Esophagus mucosa (tissue), 1 donor: ENCODE measurements at places on chromosomes 5 and 9. TPM values are rescaled to one million over a fixed set of nuclear protein-coding genes. Genes with fewer than 3 reads are reported as not detected.

ACOT12 gene
- total RNA-seq, result not detected

OR1Q1 gene
- not detected for total RNA-seq

ADRB2 gene
- total RNA-seq, result 2.8 TPM

ZNF883 gene
- 1.0 TPM for total RNA-seq

NR4A3 gene
- total RNA-seq, result 0.24 TPM

GADD45G gene
- total RNA-seq, result 1.6 TPM

OR2S2 gene
- total RNA-seq, result not detected

GPR151 gene
- total RNA-seq, result not detected

DROSHA gene
- total RNA-seq, result 36.5 TPM

KLHL3 gene
- 4.4 TPM for total RNA-seq

FOXI1 gene
- total RNA-seq, result 0.16 TPM

PCDHGC4 gene
- 1.1 TPM for total RNA-seq

LRRC14B gene
- not detected for total RNA-seq

TMEM174 gene
- not detected for total RNA-seq

BTNL8 gene
- not detected for total RNA-seq

PRPF4 gene
- 15.6 TPM for total RNA-seq

TMEM252 gene
- total RNA-seq, result not detected

FAM151B gene
- total RNA-seq, result 1.3 TPM

PCDHGA3 gene
- total RNA-seq, result 0.76 TPM

CSF2 gene
- not detected for total RNA-seq

ZNG1A gene
- 24.2 TPM for total RNA-seq

AHRR gene
- total RNA-seq, result 1.1 TPM

NR5A1 gene
- total RNA-seq, result not detected

MEGF10 gene
- total RNA-seq, result 0.12 TPM

FBP1 gene
- total RNA-seq, result 1.2 TPM

DMGDH gene
- total RNA-seq, result 0.60 TPM

MINAR2 gene
- not detected for total RNA-seq

SPATA31A6 gene
- not detected for total RNA-seq

UGT3A1 gene
- not detected for total RNA-seq

ABCA1 gene
- total RNA-seq, result 23.9 TPM

UGT3A2 gene
- not detected for total RNA-seq

HAVCR1 gene
- total RNA-seq, result not detected

NUTM2G gene
- not detected for total RNA-seq

CAVIN4 gene
- 0.08 TPM for total RNA-seq

C8G gene
- not detected for total RNA-seq

OBP2B gene
- not detected for total RNA-seq

LCP2 gene
- total RNA-seq, result 3.0 TPM

PCDHB10 gene
- total RNA-seq, result 0.80 TPM

GRXCR2 gene
- not detected for total RNA-seq

RRAGA gene
- total RNA-seq, result 56.1 TPM

PRRT1B gene
- not detected for total RNA-seq
